ENCODE measurements at places on chromosomes 11 and 22.

DNA sequence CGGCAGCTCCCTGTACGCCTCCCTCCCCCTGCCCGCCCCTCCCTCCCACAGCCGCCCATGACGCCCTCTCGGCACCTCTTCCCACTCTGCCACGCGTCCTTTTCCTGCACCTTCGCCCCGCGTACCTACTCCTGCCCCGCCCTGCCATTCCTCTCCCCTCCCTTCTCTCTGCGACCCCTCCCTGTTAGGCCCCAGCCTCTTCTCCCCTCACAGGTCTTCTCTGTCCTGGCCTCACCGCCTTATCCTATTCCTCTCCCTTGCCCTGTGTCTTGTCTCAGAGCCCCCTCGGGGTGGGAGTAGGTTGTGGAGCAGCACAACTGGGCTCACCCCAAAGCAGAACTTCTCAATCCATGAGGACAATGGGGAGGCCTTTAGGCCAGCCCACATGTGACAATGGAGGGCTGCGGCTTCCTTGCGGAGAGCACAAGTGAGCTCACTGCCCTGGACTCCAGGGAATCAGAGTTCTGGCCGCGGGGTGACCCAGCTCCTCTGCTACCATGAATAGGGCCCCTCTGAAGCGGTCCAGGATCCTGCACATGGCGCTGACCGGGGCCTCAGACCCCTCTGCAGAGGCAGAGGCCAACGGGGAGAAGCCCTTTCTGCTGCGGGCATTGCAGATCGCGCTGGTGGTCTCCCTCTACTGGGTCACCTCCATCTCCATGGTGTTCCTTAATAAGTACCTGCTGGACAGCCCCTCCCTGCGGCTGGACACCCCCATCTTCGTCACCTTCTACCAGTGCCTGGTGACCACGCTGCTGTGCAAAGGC, 539 bp downstream of the SLC35C1 start:
- DNase-seq, result peak; percentile 22

DNA sequence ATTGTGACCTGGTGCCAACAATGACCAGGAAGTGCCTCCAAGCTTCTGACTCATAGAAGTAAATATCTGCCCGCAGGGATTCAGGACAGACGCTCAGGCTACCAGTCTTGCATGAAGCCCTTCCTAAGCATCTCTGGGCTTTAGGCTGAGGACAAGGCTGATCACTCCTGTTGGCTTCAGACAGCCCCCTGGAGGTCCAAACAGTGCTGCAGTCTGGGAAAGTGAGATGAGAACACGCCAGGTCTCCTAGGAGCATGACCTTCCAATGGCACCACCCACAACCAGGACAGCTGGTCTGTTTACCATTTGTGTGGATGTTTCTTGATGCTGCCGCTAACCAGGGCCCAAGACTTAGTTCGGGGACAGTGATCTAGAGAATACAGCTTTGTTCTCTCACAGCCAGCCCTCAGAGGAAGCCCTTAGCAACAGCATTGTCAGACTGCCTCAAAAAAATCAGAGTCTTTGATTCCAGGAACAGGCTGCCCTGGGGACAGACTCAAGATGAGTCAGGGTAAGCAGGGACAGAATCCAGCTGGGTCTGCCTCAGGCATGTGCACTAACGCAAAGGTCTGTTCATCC, 111.2 kb downstream of the ZNF280B start:
- DNase-seq, result peak; percentile 51

DNA sequence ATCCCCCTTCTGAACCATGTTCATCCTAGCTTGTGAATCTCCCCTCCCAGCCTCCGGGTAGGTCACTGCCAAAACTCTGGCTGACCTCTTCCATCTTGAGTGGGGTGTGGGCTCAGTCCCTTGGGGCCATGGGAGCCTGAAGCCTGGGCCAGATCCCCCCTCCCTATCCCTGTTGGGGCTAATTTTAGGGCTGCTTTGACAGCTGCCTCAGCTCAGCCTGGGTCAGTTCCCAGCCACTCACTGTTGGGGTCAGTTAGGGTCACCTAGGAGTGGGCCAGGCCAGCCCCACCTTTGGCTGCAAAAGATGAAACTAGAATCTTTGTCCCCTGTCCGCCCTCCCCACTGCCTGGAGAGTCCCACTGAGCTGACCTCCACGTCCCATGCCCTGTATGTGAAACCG, 29.8 kb upstream of the P2RY2 start:
- no peak for DNase-seq

- DNase-seq, result no peak
These were observed 76.4 kb downstream of the LIF start for GRCh38 chr22:30170129-30170528.

DNA sequence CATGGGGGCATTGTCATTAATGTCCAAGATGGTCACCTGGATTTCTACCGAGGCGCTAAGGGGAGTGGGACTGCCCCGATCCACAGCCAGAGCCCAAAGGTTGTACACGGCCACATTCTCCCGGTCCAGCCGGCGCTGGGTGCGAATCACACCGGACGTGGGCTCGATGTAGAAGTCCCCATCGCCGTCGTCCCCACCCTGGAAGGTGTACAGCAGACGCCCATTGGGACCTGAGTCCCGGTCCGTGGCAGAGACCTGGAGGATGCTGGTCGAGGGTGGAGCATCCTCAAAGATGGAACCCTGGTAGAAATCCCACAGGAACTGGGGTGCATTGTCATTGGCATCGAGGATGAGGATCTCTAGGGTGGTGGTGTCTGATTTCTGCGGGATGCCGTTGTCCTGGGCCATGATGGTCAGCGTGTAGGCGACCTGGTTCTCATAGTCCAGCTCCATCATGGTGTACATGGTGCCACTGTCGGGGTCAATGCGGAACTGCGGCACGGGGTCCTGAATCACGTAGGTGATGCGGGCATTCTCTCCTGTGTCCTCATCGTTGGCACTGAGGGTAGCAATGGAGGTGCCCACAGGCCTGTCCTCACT, 3.1 kb downstream of the CELSR1 start:
- no peak for DNase-seq

DNA sequence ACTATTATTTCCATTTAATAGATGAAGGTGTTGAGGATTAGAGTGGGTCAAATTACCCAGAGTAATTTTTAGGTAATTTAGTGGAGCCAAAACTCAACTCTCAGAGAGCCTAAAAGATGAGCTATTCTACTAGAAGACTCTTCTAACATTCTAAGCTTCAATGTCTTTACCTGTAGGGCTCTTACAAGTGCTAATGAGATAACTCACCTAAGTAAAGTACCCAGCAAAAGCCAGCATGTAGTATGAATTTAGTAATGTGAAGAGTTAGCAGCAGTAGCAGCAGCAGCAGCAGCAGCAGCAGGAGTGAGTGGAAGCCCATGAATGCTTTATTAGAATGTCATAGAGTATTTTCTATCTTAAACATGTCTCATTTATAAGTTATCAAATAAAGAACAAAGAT, 1239.2 kb downstream of the FAM181B start:
- no peak for DNase-seq

GRCh38 chr11:126870021-126870420, 130.5 kb downstream of the KIRREL3 start:
- no peak for DNase-seq

- DNase-seq, result peak; percentile 65
These were observed 7.8 kb upstream of the P4HA3 start for GRCh38 chr11:74319139-74319816.

GRCh38 chr11:115912484-115912945, 408.3 kb upstream of the CADM1 start:
- no peak for DNase-seq

GRCh38 chr11:95996621-95997235, 72.8 kb upstream of the MTMR2 start:
- no peak for DNase-seq

- no peak for DNase-seq
These were observed 8.9 kb downstream of the KCTD21 start for GRCh38 chr11:78179459-78180071.

DNA sequence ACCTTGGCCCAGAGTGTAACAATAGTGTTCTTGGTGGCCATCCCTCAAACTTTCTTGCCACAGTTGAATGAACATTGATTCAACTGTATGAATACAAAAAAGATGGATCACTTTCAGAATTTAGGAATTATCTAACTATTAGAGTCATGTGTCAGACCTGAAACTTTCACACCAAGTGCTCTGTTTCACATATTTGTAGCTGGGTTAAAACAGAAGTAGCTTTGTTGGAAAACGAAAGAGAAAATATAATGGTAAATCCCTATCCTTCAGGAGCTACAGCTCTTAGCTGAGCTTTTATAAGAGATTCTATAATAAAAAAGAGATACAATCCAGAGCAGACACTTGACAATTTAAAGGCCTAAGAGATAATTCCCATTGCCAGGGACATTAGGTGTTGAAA, 719.3 kb downstream of the JRKL start:
- no peak for DNase-seq

DNA sequence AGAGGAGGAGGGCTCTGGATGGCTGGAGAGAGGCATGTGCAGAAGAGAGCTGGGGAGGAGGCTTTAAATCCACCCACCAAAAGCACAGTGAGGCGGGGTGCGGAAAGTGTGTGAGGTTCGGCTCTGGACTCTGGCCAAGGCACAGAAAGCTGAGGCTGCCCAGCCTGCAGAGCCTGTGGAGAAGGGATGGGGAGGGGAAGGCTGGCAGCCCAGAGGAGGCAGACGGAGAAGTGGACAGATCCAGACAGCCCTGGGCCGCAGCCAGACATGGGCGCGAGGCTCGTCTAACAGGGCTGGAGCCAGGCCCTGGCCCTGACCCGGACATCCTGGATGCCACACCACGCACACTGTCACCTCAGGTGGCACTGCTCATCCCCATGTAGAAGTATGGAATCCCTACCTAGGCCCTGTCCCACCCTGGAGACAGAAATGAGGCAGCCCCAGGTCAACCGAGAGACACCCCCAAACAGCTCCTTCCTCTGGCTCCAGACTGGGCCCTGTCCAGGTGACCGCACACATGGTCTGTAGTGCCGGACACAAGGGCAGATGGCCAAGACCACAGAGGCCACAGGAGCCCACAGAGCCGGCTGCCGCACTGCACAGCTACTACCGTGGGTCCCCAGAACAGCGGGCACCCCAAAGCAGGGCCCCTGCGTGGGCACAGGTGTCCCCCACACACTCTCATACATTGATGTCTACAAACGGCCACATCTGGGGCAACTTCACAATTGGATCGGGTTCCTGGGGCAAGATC, 16.6 kb upstream of the MOB2 start:
- no peak for DNase-seq

- DNase-seq, result peak; percentile 68
These were observed 3.9 kb upstream of the RNF215 start for GRCh38 chr22:30390974-30391691.

DNA sequence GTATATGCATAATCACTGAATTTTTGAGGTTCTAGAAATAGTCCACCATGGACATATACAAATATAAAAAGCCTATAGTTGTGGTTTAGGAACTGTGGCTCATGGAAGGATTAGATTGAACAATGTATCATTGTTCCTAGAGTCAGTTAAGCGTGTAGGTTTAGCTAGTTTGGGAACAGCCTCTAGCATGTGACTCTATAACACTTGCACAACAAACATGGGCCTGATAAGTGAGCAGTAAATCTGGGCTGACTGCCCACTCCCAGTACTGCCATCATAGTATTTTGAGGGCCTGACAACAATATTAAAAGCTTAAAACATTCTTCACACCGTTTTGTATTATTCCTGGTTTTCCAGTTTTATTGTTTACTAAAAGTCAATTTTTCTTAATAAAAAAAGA, 47.0 kb downstream of the YAP1 start:
- peak; percentile 68 for DNase-seq

DNA sequence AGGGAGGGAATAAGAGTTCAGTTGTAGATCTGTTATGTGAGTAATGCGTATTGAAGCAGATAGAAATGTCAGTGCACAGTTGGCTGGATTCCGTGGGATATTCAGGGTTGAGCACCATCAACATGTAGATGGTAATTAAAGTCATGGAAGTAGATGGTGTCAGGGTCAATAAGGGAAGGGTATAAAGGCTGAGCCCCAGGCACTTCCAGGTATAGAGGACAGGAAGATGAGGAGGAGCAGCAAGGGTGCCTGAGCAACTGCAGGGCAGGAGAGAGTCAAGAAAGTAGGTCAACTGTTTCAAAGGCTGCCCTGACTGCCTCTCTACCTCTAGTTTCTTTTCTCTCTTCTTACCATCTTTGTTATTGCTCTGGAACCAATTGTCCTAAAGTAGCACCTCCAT, 85.9 kb downstream of the MICAL2 start:
- DNase-seq, result no peak

DNA sequence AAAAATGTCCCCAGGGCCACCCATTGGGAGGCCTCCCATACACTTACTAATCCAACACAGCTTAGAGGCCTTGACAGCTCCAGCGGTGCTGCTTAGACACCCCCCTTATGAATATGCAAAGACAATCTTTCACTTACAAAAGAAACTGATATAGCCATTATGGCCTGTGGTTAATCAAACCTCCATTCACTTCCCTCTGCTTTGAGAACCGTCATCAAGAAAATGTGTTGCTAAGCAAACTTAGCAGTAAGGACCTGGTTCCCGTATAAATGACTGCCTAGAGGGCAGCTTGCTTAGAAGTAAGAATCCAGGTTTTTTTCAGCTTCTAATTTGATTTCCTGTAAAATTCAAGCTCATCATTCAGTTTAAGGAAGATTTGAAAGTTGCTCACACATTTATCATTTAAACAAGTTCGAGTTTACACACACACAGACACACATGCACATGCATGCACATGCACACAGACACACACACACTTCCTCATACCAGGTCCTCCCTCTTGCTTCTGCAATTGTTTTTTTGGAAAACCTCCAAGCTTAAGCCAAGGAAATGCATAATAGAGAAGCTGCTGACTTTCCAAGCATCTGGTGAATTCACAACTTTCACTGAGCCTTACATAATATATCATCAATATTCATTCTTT, 137.7 kb upstream of the BLID start:
- no peak for DNase-seq

DNA sequence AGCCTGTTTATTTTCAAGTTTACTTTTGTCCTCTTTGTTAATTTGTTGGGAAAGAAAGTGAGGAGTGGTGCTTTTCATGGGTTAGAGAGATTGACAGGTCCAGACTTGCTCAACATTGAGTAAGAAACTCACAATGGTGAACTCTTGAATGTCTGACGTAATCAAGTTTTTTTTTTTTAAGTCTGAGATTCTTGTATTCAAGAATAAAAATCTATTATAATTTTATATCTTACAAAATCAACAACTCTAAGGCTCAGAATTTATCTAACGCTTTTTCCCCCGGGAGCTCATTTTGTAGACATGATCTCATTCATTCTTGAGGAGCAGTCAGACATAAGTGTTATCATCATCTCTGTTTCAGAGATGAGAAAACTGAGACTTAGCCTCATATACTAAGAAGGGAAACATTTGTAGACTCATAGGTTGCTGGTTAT, 39.1 kb upstream of the SPTBN2 start:
- no peak for DNase-seq

Data from COLO829 (cell line).